ENCODE measurements at places on chromosomes 7 and 10.

DNA sequence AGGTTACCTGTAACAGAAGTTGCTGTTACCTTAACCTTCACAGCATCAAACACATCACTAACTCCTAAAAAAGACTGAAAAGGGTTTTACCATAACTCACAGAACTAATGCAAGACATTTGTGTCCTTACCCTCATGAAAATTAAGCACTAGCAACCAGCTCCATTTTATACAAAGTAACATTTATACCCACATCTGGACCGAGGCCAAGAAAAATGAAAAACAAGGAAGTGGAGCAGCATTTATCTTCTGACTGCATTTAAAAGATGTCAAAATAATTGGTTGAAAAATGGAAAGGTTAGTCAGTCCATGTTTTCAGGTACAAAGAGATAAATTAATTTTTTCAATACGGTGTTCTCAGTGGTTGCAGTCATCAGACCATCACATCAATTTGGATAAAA is 3.1 kb upstream of the RBP4 start:
- no peak for DNase-seq

GRCh38 chr10:90871279-90871765 is 452 bp upstream of the RPP30 start:
- no peak for DNase-seq

DNA sequence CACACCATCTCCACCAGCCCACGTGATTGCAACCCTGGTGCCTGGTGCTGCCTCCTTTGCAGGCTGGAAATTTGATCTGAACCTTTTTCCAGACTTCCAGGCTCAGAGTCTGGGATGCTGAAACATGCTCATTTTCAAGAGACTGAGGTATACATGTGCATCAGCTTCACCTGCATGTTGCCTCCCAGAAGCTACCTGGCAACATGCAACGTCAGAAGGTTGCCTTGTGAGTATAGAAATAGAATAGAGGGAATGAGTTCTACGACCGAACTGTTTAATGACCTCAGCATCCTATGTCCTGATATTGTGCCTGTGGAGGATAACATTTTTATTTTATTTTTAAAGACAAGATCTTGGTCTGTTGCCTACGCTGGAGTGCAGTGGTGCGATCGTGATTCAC is 1.9 kb upstream of the ZNF212 start:
- DNase-seq: no peak

- no peak for DNase-seq
Observed at GRCh38 chr10:48194830-48195229, 79.7 kb downstream of the FRMPD2 start.

- no peak for DNase-seq
Observed at GRCh38 chr10:51972733-51973346, 273.4 kb upstream of the CSTF2T start.

GRCh38 chr7:117084286-117084685 is 131.0 kb downstream of the ST7 start:
- no peak for DNase-seq

- DNase-seq: no peak
Observed at GRCh38 chr10:44927352-44927751, 16.2 kb downstream of the TMEM72 start.

DNA sequence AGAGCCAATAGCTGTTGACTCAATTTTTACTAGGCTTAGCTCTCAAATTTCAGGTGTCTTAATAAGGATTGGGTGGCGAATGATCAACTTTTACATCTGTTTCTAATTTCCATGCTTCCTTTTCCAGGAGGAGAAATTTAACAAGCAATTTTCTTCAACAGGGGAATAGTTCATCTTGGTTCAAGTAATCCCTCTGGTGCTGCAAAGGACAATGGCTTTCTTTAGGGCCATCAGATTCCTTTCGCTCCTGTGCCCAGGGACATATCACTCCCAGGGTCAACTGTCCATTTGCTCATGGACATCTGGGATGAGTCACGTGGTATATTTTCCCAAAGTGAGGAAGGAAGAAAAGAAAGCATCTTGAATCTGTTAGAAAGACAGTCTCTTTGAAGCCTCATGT is 313.3 kb downstream of the FRMD4A start:
- no peak for DNase-seq

- DNase-seq: no peak
Observed at GRCh38 chr10:110461530-110461929, 36.2 kb upstream of the DUSP5 start.

GRCh38 chr10:77359287-77359691 is 278.3 kb downstream of the KCNMA1 start:
- DNase-seq: no peak

GRCh38 chr7:4645246-4645645 is 36.8 kb upstream of the FOXK1 start:
- no peak for DNase-seq

DNA sequence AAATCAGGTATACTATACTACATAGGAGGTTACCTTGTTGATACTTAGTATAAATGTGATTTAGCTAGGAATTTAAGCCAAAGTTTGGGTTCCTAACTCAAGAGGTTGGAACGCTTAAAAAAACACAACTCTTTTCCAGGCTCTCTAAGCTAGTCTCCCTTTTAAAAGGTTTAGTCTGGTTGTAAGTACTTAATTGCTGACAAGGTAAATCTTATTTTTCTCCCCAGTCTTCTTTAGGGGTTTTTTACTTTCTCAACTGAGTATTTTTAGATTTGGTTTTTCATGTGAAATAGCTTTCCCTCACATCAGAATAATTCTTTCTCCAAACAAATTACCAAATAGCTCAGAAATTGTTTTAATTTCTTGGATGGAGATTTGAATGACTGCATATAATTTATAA is 20.8 kb upstream of the CTTNBP2 start:
- no peak for DNase-seq

- no peak for DNase-seq
Observed at GRCh38 chr10:3711918-3712317, 73.1 kb downstream of the KLF6 start.

GRCh38 chr10:71433768-71434744 is 37.3 kb downstream of the CDH23 start:
- no peak for DNase-seq

DNA sequence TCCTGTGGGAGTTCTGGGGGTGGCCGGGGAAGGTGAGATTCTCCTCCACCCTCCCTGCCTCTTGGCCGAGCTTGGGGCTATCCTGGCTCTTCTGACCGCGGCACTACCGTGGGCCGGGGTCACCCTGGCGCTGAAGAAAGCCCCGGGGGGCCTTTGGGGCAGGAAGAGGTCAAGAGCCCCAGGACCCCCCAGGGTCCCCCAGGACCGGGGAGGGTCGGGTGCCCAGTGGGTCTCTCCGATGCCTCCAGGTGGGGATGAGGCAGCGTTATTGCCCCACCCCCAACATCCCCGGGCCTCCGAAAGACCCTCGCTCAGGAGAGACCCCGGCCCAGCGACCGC is 439 bp upstream of the KNDC1 start:
- DNase-seq: no peak

DNA sequence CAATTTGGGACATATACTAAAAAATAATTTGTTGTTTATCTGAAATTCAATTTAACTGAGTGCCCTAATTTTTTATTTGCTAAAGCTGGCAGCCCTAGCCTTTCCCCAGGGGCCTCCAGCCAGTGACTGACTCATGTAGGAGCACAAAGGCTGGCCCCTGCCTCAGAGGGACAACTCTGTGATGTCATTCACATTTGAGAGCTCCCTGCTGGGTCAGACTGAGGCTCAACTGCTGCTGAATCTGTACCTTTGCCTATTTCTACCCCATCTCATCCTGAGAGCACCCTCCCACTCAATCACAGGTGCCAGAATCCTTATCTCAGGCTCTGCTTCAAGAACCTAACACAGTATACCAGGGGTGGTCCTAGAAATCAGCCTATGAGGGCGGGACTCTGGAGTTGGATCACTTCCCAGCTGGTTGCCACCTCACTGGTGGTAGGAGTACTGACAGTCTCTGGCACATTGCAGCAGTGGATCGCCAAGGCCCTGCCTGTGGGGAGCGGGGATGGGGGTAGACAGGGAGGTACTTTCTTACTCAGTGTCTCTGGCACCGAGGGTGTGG is 11.6 kb downstream of the GCK start:
- DNase-seq: peak; percentile 19

All from retinal pigment epithelial cell (primary cell).